ENCODE measurements at places on chromosomes 5 and 9. TPM values are rescaled to one million over a fixed set of nuclear protein-coding genes. Genes with fewer than 3 reads are reported as not detected.

The MARCHF11 gene
- not detected for total RNA-seq

The IL9 gene
- not detected for total RNA-seq

DNA sequence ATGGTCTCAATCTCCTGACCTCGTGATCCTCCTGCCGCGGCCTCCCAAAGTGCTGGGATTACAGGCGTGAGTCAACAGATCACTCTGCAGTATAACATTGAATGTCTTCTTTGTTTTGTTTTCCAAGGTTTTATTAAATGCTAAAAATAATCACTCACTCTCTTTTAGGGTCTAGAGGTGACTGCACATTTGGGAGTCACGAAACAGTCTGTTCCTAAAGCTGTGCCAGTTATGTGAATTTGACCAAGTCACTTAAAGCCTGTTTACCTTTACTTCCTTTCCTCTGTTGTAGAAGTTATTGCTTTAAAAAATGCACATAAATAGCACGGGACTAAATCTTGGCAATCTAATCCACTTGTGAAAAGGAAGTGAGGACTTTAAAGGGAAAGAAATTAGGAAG, 304.9 kb upstream of the PTGER4 start:
- peak; percentile 38 for DNase-seq

DNA sequence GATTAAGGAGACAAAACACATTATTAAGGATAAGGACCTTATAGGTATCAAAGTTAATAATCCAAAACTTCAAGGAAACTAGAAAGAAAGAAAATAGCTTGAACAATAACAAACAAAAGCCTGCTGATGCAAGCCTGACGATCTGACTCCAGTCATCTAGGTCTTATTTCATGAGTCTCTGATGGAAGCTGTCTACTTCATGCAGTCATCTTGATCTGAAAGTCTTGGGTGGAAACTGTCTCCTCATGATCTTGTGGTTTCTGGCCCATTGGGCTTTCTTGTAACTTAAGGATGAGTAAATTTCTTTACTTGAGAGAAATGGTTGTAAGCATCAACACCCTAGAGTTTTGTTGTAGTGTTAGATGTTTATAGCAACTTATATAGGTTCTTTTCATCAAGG, 20.6 kb upstream of the PSIP1 start:
- DNase-seq: no peak

- peak; percentile 90 for DNase-seq
These were observed 91.5 kb upstream of the DNAH5 start for GRCh38 chr5:14035859-14036503.

GRCh38 chr5:139137697-139138096, 60.5 kb downstream of the SIL1 start:
- peak; percentile 37 for DNase-seq

GRCh38 chr5:147267082-147267832, 32.4 kb downstream of the STK32A start:
- no peak for DNase-seq

DNA sequence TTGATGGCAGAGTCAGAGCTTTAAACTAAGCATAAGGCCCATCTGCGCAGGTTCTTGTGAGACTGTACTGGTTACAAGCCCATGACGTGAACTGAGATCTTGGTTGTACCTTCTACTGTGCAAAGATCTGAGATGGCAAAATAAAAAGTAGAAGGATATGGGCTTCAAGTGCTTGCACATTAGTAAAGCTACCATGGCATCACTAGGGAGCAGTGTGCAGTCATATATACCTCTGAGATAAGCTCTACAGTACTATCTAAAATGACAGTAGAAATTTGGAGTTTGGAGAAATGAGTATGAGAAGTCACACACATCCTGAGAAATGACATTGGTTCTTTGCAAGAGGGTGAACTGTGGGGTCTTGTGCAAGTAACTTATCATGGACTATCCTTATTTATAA, 408.2 kb upstream of the PRR16 start:
- peak; percentile 74 for DNase-seq

DNA sequence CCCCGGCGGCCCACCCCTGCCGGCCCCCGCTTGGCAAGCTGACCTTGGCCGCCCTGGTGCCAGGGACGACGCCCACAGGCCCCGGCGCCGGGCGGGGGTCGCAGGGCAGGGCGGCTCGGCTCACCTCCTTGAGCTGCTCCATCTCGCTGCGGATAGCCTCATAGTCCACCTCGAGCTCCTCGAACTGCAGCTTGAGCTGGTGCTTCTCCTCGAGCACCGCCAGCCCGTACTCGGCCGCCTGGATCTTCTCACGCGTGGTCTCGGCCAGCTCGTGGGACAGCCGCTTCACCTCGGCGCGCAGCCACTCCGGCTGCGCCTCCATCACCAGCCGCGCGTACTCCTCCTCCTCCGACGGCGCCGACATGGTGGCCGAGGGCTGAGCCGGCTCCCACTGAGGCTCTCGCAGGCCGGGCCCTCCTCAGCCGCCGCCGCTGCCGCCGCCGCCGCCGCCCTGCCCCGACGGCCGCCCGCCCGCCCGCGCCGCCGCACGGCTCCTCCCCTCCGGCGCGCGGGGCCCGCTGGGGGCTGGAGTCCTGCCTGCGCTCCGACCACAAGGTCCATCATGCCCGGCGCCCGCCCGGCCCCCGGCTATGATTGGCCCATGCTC, at the start of gene BICD2:
Gene BICD2, minus strand, starts transcription at position 453 of the 607 bp plus-strand sequence. Its CDS starts 89 bp downstream, at position 364.
- no peak for DNase-seq

DNA sequence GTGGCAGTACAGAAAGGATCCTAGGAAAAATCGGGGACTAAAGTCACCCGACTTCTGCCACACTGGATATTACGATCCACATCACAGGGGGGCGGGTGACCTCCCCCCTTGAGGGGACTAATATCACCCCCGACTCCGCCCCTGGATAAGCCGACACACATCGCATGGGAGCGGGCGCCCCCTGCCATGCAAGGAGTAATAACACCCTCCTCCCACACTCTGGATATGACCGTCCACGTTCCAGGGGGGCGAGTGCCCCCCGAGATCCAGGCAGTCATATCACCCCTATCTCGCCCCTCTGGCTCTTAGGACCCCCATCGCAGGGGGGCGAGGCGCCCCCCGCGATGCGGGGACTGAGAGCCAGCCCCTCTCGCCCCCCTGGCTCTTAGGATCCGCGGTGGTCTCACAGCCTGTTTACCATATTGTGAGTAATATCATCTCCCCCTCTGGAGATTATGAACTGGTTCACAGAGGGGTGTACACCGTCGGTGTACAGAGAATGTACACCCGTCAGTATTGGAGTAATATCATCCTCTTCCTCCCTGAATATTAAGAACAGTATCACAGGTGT, 423.0 kb downstream of the DIRAS2 start:
- no peak for DNase-seq

All from fibroblast of villous mesenchyme (primary cell).